ENCODE measurements at places on chromosomes 16 and 17.
A peak's percentile ranks its signal among the peaks of the same experiment; 100 is the strongest.

DNA sequence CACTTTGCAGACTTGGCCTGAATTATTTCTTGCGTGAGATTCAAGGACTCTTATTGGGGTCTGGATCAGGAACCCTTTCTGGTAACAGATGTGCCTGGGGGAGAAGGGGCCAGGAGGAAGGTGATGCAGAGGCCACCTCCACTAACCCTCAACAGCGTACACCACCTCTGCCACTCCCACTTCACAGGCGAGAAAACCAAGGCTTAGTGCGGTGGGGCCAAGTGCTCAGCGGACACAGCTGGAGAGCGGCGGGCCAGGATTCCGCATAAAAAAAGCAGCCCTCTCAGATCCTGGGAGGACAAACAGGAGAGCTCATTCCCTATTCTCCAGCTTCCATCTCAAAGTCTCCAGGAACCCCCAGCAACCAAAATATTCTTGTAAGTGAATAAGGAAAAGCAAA lies 51.4 kb downstream of the SLC7A5 start:
- DNase-seq = no peak

DNA sequence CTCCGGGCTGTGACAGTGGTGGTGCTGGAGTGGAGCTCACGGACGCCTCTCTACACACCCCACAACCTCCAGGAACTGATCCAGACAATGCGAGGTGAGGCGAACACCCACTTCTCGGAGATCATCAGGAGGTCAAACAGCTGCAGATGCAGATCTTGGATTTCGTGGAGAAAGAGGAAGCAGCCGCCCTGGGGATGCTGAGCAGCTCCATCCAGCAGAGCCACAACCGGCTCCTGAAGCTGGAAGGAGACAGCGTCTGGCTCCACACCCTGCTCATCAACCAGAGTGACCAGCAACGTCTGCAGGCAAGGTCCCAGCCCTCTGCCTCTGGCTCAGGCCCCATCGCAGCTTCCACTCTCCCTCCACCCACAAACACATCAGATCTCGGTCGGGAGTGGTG lies 13.2 kb upstream of the SLC16A5 start:
- DNase-seq = no peak

- peak; percentile 57 for DNase-seq
These were observed 87.8 kb downstream of the CYB561 start for GRCh38 chr17:63358111-63358839.

DNA sequence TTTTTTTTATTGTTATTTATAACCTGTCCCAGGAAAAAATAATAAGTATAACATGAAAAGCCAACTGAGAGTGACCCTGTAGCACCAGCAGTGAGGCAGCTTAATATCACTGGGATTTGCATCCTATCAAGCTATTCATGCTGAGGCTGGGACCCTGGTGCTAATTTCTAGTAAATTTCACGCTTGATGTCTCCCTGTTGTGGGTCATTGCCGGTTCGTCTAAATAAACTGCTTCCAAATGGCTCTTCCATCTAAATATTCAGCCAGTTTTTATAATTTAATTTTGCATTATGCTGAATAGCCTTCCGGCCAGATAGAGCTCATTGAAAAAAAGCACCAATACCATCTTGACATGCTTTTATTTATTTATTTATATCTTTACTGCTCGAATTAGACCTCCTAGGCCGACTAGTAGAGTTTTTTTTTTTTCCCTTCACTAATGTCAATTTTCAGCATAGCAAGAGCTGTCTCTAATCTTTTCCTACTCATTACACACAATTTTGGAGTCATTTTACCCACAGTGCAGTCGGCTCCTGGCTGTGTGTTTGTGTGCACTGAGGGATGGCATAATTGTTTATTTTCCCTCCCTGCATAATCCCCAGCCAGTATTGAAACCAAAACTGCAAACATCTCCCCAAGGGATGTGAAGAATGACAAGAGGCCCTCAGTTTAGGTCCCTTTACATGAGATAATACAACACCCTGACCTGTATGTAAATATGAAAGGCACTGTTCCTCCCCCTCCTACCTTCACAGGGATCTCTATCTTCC lies 168.8 kb downstream of the AATF start:
- DNase-seq = peak; percentile 61

DNA sequence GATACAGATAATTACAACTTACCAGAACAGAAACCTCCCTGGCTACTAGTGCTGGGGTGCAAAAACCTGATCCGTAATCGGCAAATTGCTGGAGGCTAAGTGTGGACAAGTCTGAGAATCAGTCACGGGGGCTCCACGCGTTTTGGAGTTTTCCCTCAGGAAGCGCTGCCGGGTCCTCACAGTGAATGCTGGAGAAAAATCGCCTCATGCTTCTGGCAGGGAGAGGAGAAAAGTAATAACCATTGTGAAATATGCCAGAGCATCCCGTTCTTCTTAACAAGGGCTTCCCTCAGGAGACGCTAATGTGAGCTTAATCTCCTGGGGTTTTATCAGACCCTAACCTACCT lies 79.0 kb upstream of the CACNG5 start:
- DNase-seq = no peak

DNA sequence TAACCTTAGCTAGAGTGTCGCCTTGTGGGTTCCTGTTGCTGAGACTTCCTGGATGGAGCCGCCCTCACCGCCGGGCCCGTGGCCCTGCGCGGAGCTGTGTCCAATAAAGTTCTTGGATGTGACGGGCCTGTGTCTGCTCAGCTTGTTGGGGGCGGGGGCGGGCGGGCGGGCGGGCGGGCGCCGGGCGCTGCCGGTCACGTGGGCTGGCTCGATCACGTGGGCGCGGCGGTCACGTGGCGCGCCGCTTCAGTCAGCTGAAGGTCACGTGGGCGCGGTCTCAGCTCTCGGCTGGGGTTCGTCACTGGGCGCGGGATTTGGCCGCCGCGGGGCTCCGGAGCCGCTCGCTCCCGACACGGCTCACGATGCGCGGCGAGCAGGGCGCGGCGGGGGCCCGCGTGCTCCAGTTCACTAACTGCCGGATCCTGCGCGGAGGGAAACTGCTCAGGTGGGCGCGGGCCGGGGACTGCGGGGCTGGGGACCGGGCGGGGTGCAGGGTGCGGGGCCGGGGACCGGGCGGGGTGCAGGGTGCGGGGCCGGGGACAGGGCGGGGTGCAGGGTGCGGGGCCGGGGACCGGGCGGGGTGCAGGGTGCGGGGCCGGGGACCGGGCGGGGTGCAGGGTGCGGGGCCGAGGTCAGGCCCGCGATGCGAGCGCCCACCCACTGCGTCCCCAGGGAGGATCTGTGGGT lies at the start of gene AMDHD2:
Gene AMDHD2, plus strand, starts transcription at position 275 of the 687 bp plus-strand sequence. Its CDS starts 88 bp downstream, at position 363.
- DNase-seq = peak; percentile 92

DNA sequence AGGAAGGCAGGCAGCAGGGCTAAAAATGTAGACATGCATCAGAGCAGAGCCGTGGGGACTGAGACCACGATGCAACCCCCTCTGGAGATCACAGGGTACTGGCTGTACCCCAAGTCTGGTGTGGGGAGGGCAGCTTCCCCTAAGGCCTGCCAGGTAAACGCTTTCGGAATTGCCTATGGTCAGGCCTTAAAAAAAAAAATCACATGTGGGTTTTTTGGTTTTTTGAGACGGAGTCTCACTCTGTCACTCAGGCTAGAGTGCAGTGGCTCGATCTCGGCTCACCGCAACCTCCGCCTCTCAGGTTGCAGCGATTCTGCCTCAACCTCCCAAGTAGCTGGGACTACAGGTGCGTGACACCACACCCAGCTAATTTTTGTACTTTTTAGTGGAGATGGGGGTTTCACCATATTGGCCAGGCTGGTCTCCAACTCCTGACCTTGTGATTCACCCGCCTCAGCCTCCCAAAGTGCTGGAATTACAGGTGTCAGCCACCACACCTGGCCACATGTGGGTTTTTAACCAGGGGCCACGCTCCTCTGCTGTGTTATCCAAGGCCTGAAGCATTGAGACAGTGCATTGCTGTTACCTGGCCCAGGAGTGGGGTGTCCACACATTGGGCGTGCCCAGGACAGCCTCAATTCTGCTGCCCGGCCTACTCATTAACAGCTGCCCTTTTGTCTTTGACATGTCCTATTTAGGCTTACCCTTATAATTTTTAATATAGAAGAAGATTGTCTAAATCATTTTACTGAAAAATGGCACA lies 50.4 kb downstream of the LITAF start:
- no peak for DNase-seq

DNA sequence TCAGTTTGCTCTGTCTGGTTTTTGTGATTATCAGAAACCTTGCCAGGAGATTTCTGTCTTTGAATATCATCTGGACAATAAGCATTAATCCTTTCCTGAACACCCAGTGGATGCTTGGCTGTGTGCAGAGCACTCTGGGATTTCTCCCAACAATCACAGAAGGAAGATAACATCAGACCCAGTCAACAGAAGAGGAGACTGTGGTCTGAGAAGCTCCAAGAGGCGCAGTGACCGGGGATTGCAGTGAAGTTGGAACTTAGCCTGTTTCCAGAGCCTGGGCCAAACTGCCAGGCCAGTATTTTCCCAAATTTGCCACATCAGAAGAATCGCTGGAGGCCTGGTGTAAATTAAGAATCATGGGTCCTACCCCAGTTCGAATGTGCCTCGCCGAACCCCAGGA lies 264.7 kb downstream of the C16orf95 start:
- no peak for DNase-seq

DNA sequence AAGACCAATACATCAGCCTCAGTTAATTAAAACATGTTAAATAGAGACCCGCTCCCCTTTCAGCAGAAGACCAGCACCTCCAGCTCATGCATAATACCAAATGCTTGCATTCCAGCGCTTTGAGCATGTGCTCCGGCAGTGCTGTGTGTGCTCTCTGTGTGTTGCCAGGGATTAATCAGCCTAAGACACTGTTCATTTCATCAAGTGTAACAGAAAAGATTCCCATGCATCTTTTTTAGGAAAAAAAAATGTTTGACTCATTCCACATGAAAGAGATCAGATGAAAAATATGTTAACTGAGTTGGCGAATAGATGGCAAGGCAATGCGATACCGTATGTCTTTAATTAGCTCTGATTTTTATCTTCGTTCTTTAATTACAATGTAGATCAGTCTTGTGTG lies 187.6 kb downstream of the RPTOR start:
- DNase-seq = no peak

DNA sequence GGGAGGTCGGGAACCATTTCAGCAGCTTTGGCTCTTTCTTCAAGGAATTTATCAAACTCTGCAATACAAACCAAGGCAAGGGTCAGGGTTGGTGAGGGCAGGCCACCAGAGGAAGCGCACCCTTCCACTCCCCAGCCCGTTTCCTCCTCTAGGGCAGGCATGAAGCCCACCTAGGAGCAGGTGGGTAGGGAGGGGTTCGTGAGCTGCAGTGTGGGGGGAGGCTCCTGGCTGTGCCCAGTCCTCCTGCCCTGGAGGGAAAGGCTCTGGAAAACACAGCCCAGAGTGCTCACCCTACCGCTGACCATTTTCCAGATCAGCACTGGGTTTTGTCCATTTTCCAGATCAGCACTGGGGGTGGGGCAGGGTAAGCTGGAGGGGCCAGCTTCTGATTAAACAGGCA lies 10.9 kb upstream of the SREBF1 start:
- DNase-seq = no peak

GRCh38 chr17:57282296-57282695 lies 26.0 kb downstream of the MSI2 start:
- no peak for DNase-seq

DNA sequence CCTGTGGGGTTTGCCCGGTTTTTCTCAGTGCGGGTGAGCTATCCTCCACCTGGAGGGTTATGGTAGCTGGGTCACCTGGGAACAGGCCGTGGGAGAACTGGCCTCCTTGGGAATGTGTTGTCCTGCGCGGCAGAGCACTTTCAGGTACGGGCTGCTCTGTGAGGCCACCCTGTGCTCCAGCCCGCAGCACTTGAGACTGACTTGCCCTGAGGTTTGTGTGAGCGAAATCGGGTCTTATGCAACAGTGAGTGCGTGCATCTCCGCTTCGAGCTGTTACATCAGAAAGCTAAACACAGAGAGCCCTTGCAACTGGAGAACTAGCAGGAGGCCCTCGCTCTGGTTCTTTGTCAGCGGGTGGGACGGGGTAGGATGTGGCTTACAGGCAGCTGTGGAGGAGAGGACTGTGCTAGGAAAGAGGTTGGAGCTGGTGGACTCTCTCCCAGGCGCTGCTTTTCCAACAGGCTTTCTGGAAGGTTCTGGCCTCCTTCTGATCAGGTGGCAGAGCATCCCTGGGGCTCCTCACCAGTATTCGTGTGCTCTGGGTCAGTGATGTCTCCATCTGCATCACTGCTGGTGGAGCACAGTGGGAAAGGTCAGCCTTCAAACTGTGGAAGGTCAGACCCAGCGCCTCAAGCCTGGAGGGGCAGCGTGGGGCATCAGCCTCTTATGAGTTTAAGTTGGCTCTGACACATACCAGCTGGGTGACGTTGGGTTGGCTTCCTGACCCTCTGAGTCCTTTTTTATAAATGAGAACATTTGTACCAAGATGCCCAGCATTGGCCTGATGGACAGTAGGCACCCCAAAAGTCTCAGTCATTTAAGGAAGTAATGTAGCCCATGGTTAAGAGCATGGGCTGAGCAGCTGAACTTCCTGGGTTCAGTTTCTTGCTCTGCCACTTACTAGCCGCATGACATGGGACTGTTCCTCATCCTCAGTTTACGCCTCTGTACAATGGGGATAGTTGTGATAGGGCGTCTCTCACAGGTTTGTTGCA lies 76.3 kb downstream of the KSR1 start:
- DNase-seq = peak; percentile 95

DNA sequence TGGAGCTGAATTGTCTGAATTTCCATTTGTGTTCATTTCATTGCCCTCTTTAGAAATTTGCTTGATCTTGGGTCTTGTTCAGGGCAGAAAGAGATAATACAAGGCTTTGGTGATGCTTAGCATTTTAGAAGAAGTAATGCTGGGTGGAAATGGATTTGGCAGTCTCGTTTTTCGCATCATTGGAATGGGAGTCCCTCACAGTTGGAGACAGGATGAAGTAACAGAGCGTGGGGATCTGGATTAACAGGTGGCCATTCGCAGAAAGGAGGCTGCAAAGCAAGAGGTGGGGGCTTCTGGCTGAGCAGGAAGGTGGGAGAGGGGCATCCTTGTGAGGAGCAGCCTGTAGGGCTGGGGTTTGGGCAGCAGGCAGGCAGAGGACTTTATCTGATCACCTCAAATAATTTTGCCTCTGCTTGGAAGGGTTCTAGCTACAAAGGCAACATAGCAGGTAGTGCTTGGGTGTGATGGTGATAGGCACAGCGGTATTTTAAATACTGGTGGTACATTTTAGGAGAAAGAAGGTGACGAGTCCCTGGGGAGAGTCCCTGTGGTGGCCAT lies 17.0 kb downstream of the KSR1 start:
- no peak for DNase-seq

GRCh38 chr16:73145166-73145880 lies 97.4 kb upstream of the ZFHX3 start:
- DNase-seq = no peak

DNA sequence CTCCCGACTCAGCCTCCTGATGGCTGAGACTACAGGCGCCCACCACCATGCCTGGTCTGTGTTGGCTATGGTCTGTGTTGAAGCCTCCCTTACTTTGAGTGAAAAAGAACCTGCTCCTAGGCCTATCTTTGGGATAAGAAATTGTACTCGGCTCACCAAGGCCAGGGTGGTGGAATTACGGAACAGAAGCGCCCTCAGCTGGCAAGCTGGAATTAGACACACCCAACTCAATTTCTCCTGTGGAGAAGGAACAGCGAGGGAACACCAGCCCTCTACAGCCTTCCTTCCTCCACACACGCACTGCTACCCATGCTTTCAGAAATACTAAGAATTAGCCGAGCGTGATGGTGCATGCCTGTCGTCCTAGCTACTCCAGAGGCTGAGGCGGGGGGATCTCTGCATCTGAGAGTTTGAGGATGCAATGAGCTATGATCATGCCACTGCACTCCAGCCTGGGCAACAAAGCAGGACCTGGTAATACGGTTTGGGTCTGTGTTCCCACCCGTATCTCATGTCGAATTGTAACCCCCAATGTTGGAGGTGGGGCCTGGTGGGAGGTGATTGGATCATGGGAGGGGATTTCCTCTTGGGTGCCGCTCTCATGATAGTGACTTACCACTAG lies 40.1 kb upstream of the RBBP6 start:
- DNase-seq = peak; percentile 40
